Activated T-helper 1 cell treated with anti-CD3 and anti-CD28 coated beads, Interleukin-2, amount 50 U/mL, for 16 hours (primary cell): ENCODE measurements at places on chromosomes 5 and 9.

GRCh38 chr9:4301971-4302427, 2.1 kb upstream of the GLIS3 start:
- DNase-seq, result no peak

DNA sequence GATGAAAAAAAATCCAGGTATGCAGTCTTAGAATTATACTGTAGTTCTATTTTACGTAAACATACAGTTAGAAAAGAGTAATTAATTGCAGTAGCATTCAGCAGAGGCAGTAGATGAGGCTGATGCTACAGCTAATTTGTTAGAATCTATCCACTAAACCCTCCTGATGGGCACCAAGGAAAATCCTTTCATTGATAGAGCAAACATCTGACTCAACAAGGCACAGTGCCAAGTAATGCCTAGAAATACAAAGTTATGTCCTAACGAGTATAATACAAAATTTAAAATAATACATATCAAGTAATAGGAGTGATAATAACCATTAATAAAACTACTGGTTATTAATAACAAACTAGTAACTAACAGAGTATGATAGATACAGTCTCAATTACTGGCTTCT, 9.0 kb downstream of the MOCS2 start:
- no peak for DNase-seq

GRCh38 chr9:89183146-89183545, 4.5 kb upstream of the SHC3 start:
- no peak for DNase-seq

DNA sequence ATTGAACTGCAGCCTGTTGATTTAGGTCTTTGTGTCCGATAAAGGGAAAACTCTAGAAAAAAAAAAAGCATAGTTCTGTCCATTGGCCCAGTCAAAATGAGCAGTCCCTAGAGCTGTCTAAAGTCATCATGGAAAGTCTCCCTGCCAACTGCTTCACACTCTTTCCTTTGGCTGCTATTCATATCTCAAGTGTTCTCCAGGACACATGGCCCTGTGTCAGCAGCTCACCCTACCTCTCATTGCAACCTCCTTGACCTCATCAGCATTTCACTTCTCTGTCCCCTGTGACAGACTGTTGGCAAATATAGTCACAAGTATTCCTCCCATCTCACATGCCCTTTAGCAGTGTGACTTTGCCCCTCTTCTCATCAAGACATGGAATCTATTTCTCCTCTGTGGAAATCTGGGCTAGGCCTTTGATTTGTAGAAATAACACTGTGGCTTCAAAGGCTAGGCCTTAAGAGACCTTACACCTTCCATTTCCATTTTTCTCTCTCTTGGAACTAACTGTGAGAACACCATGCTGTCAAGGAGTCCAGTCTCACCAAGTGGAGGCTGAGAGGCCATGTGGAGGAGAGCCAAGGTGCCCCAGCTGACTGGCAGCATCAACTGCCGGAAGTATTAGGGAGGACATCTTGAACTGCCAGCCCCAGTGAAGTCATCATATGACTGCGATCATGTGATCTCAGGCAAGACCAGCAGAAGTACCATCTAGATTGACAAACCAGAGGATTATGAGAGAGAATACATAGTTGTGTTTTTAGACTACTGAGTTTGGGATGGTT, 149.4 kb upstream of the TARS1 start:
- no peak for DNase-seq

DNA sequence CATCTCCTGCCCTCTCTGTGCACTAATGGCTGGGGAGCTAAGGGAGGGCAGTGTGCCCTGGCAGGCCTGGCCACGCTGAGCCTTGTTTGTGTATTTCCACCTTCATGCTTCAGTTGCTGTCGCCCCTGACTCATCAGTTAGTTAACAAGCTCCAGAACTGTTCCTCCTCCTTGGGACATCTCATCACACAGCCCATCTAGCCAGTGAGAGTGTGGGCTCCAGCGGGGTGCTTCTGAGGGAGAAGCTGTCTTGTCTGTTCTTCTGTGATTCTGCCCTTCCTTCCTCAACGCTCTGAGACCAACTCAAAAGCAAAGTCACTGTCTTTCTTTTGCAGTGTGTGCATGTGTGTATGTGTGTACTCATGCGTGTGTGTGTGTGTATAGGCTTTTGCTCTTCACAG, 58.3 kb upstream of the CPEB4 start:
- DNase-seq, result no peak

DNA sequence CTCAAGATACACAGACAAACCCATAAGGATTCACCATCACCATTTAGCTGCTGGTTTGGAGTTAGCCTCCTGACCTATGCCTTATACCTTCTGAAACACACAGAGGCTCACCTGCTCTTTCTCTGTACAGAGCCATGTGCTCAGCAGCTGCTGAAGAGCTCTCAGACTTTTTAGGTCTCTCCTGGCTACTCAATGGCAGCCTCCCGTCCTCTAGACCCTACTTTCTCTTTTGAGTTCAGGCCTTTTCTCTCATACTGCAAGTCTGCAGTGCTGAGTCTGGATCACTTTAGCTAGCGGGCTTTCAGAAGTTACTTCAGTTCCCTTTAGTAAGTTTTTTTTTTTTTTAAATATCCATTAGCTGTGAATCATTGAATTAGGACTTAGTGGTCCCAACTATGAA, 25.7 kb downstream of the LVRN start:
- no peak for DNase-seq

DNA sequence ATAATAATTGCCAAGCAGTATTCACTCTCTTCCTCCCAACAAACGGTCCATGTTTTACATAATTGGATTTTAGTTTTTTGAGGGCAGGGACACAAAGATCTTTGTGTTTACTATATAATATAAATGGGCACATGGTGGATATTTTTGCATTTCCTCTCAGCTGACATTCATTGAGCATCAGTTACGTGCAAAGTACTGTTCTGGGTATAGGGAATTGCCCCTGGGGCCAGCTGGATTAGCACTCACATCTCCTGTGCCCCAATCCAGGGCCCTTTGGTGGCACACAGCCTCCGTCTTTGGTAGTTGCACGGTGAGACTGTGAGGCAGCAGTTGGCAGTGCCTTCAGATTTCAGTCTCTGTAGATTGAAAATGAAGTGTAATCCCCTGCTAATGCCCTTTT, 1.6 kb downstream of the TDRD7 start:
- DNase-seq, result no peak
